ENCODE measurements at places on chromosomes 7 and 10.

GRCh38 chr10:112223725-112224124 lies 40.2 kb upstream of the GPAM start:
- no peak for DNase-seq

DNA sequence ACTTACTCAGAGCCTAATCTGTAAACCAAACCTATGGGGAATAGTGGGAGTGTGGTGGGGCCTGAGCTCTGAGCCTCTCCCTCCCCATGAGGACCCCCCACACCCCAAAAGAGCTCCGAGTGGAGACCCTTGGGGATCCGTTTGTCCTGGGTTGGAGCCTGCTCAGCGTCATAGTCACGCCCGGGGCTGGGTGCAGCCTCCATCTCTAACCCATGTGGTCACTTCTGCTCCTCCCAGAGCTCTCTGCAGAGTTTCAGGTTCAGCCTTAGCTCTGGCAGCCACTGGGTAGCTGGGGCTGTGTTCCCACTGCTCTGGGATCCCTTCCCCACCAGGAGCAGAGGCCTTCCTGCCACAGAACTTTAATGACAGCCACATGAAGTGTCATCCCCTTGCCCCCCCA lies 25.9 kb downstream of the PFKFB3 start:
- DNase-seq, result no peak

- no peak for DNase-seq
These were observed 363.3 kb downstream of the ARL4A start for GRCh38 chr7:13050703-13051102.

GRCh38 chr10:125054669-125055268 lies 105.6 kb downstream of the CTBP2 start:
- DNase-seq, result no peak

DNA sequence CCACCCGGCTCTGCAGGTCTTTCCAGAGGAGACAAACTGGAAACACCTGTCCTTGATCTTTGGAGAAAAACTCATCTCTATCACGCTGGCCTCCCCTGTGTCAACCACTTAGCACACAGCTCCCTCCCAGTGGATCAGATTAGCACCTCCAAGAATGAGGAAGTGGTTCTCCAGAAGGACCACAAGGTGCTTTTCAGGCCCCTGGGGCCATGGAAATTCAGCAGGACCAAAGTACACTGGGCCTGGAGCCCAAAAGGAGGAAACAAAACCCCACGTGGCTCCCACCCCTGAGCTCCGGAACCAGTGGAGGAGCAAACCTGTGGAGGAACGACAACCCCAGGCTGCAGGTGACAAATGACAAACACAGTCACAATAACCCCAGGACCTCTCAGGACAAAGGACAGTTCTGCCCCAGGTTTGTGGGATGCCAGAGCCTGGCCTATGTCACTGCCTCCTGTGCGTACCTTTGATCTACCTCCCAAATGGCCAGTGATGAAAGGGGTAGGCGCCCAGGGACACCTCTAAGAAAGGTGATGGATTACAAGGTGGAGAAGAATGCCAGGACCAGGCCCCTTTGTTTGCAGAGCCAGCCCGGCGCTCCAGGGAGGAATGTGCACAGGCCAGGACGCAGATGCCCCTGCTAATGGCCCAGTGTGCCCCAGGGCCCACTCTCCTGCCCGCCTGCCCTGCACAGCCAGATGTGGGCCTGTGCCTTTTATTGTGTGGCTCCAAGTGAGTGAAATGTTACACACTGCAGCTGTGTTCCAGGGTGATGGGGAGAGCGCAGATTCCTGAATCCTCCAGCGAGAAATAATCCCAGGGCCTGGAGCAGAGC lies 5.7 kb downstream of the TNS3 start:
- DNase-seq, result peak; percentile 71

DNA sequence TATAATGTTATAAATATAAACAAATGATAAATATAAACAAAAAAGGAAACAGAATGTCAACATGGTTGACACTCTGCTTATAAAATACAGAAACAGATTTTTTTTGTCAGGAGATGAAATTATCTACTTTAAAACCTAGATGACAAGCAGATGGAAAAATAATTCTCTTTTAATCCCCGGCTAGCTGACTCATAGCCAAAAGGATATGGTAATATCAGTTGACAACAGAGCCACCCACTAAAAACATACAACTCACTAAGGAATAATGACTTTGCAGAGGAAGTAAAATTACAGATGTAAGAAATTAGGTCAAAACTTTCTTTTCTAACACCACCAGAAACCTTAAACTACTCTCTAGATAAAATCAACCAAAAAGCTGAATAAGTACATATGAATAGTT lies 131.1 kb upstream of the ABCB5 start:
- no peak for DNase-seq

GRCh38 chr7:28989211-28989980 lies 31.3 kb upstream of the TRIL start:
- DNase-seq, result no peak

DNA sequence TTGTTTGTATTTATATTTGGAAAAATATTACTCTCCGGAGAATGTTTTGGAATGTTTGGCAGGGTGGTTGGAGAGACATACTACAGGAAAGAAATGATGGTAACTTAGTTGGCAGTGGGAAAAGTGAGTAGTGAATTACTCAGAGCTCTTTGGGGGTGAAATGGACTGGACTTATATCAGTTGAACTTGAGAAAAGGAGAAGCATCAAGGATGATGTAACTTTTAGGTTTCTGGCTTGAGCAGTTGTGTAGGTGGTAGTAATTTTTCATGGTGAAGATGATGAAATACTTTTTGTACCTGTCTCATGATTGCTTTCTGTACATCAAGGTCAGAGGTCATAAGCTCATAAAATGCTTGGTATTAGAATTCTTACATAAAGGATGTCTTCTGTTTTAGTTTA lies 617.2 kb downstream of the AUTS2 start:
- no peak for DNase-seq

DNA sequence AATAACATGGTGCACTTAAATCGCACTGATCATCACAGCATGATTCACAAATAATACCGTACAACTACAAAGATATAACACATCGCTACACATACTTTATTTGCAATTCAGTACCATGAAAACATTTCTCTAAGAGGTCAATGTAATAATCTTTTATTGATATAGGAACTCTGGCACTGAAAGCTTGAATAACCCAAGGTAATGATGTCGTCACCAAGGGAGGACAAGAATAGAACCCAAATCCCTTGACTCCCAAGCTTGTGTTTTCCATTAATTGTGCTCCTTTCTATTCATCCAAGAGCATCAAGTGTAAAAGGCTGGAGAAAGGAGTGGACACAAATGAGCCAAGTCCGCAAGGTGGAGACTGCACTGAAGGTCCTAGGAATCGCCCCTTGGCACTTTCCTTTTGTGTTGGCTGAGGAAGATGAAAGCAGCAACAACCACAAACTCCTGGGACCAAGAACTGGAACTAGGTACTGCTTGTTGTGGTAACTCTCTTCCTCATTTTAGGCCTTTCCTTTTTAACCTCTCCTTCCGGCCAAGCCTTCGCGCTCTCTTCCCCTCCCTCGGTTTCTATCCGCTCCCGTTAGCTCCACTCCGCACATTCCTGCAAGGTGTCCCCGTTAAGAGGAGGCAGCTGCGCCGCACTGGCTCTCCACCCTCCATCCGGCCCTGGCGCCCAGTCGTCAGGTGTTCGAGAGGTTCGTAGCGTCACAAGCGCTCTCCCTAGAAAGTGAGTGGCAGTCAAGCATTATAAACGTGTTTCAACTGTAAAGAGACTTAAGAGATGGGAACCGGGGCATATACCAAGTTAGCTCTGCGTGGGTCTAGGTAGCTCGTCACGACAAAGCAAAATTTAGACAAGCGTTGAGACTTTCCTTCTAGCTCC lies 1.0 kb upstream of the CBLL1 start:
- DNase-seq, result peak; percentile 95

DNA sequence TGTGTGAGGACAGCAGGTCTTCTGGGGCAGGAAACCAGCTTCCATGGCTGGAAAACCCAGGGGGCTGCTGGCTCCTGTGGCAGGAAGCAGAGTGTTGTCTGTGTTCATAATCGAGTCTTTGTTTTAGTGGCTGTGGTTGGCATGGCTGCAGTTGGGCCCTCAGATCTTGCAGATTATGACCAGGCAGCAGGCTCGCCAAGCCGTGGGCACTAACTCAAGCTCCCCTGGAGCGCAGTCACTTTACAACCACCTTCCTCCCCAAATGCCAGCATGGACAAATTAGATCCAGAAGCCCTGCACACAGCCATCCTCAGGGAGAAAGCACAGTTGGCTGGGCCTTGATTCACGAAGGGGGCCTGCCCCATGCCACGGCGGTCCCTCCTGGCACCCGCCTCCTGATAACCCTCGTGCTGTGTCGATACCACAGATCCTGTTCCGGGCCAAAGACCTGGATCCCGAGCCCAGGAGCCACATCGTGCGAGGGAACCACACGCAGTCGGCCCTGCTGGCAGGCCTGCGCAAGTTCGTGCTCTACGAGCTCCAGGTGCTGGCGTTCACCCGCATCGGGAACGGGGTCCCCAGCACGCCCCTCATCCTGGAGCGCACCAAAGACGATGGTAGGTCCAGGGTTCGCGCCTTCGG lies 552.5 kb upstream of the FOXK1 start:
- DNase-seq, result no peak

DNA sequence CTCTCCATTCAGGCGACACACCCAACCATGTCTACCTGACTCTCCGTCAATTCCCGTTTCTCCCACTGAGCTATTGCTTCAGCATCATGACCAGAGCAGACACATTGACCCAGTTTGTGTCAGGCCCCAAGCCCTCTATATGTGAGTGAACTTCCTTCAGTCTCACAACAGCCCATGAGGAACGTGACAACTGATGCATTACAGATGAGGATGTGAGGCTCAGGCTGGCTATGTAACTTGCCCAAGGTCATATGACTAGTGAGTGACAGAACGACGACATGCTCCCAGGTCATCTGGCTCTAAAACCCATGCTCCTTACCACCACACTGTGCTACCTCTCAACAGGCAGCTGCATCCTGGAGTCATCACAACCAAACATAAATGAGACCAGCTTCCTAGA lies 3.7 kb downstream of the TMEM140 start:
- DNase-seq, result peak; percentile 28

GRCh38 chr10:523925-524324 lies 165.5 kb downstream of the DIP2C start:
- DNase-seq, result no peak

- DNase-seq, result no peak
These were observed 121.2 kb upstream of the PRKCQ start for GRCh38 chr10:6701289-6701688.

DNA sequence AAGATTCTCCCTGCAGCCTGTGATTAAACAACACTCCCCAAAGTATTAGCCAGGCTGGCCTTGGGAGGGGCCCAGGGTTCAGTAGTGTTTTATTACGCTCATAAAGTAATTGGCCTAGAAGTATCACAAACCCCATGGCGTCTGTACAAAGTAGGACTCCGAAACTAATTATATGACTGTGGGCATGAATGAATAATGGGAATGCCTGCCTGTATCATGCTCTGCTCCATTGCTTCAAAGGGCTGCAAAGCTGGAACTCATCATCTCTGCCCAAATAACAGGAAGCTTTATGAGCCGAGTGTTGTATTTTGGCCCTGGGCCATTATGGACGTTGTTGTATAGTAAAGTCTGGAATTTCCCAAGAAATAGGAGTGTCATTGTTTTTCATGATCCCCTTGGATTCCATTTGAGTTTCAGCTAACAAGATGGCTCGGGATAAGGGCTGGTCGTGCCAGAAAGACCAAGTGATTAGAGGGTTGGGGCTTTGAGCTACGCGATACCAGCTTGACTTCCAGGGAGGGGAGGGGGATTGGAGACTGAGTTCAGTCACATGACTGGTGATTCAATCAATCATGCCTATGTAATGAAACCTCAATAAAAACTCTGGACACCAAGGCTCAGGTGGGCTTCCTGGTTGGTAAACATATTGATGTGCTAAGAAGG lies 65.3 kb upstream of the NPTX2 start:
- DNase-seq, result no peak

DNA sequence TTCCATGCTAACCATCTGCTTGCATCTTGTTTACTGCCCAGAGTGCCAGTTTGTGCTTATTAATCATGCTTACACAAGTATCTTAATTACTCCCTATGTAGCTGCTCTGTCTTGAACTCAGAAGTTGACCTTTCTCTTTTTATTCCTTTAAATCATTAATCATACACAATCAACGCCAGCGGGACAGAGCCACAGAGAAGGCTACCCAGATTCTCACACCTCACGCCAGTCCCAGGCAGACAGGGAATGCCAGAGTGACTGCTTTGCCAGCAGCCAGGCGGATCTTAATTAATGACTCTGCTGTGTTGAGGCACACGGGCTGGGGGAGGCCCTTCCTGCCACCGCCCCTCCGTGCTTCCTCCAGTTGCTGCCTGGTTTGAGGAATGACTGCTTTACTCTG lies 229.4 kb downstream of the LRMDA start:
- DNase-seq, result no peak

- DNase-seq, result peak; percentile 15
These were observed 184.3 kb upstream of the ITGB1 start for GRCh38 chr10:33142295-33142694.

- peak; percentile 27 for DNase-seq
These were observed 17.7 kb downstream of the FRG2B start for GRCh38 chr10:133608855-133609254.

GRCh38 chr10:16570731-16571130 lies 49.1 kb upstream of the C1QL3 start:
- DNase-seq, result no peak

GRCh38 chr10:79088176-79088575 lies 19.4 kb downstream of the ZMIZ1 start:
- no peak for DNase-seq

- no peak for DNase-seq
These were observed 79.0 kb downstream of the KIAA1549 start for GRCh38 chr7:138902161-138902560.

- peak; percentile 5 for DNase-seq
These were observed 58.6 kb downstream of the LAMB4 start for GRCh38 chr7:108071551-108071950.

- peak; percentile 90 for DNase-seq
These were observed 111.4 kb upstream of the GLCCI1 start for GRCh38 chr7:7857143-7857583.

Measured in MV-4-11 (cell line).